ENCODE measurements at places on chromosomes 4 and X. TPM values are rescaled to one million over a fixed set of nuclear protein-coding genes. Genes with fewer than 3 reads are reported as not detected.

GRCh38 chr4:144778364-144778763 is 132.4 kb downstream of the HHIP start:
- no peak for DNase-seq

DNA sequence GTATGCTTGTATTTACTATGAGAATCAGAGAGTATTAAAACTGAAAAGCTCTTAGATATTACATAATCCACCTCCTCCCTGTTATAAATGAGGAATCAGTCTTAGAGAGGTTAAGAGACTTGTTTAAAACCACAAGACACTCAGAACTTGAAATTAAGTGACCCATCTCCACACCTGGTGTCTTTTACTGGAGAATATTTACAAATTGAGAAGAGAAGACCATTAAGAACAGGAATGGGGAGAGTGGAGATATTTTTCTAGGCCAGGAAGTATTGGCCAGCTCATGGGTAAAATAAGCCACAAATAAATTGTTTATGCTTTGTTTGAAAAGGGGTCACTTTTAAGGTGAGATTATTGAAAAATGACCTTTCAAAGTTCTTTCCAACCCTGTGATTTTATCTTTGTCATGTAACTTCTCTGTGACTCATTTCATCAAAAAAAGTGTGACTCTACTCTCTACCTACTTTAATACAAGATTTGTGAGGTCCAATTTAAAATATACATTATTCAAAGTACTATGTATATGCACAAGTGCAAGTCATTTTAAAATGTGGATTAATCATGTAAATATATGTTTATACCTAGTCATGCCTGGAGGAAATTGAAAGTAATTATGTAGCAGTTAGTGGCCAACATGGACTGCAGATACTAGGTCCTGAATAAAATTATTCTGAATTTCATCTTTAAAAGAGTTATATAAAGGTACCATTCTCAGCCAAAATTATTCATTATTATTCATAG is 15.9 kb upstream of the COX7B2 start:
- no peak for DNase-seq

DNA sequence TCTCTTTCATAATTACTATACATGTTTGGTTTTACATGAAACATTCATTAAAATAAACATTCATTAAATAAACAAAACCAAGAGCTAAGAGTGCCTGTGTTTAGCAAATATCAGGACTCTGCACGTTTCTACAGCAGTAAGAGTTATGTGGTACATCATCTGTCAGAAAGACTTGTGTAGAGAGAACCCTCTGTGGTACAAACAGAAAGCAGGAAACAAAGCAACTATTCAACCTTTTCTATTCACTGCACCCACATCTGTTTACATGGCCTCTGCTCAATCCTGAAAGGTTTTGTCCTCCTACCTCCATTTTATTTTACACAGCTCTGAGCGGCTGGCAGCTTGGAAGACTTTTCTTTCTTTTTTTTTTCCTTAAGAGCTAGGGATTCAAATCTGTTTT is 90.7 kb upstream of the PCDH18 start:
- DNase-seq: no peak

DNA sequence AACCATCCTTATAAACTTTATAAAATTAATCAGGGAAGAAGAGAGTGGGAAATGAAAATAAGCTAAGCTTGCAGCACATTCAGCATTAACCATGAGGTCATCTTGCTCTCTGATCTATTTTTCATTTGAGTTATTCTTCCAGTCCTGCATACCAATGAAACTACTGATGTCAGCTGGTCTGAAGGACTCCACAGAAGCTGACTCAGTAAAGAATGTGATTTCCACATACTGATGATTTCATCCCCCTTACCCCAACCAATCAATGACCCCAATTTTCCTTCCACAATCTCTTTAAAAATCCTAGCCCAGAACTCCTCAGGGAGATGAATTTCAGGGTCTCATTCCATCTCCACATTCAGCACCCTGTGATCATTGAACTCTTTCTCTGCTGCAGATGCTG is 18.8 kb upstream of the DSPP start:
- no peak for DNase-seq

DNA sequence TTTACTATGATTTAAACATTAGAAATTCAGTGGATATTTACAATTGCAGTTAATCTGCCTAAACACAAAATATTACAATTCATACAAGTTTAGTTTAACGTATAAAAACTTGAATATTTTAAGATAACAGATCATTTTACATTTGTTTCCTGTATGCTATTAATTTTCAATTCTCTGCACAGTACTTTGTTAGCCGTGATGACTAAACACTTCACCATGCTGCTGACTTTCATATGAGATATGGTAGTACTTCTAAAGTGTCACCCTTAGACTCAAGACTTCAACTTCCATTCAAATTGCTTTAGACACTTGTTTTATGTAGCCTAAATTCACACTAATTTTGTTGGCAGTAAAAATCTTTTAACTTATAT is 1646.4 kb upstream of the ADGRL3 start:
- DNase-seq: no peak

GRCh38 chr4:8157496-8157895 is 1.1 kb downstream of the ABLIM2 start:
- DNase-seq: no peak

- DNase-seq: no peak
Measured at GRCh38 chrX:44785652-44786051, 58.2 kb upstream of the DUSP21 start.

DNA sequence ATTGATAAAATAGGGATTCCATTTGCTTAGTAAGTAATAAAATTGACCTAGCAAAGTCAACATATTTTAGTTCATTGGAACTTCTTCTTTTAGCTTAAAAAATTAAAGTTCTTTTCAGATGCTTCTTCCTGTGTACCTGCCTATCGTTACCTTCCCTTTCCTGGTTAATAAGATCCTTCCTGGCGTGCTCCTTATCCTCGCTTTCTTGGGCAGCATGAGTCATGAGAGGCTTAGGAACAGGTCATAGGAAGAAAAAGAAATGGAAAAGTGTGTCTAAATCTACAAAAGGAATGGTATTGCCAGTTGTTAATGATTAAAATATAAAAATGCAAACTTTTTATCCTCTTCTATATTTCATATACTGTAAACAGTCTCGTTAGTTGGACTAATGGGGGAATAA is 170.3 kb downstream of the DCTD start:
- no peak for DNase-seq

GRCh38 chr4:183335369-183335940 is 13.2 kb upstream of the CLDN24 start:
- DNase-seq: no peak

- no peak for DNase-seq
Measured at GRCh38 chr4:163330916-163331628, 1.3 kb downstream of the NPY1R start.

DNA sequence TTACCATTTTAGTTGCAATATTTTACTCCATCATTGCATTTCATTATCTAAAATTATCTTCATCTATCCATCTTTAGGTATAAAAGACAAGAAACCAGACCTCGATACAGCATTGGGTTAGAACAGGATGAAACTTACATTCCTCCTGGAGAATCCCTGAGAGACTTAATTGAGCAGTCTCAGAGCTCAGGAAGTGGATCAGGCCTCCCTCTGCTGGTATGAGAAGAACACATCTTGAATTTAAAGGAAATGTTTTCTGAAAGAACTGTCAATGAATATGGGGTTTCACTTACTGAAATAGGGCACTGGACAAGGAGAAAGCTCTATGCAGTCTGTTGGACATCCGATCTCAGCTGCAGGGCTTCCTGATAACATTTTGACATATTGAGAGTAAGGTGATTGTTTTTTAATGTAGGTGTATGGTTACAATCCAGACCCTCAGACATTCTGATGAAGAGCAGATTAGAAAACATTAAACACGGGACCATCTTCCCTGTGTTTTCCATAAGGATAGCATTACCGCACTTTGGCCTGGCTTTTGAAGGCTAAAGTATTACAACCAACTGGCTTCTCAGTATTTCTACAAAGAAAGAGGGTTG is 367.2 kb downstream of the BMPR1B start:
- DNase-seq: peak; percentile 32

- DNase-seq: no peak
Measured at GRCh38 chr4:23348789-23349498, 540.9 kb downstream of the PPARGC1A start.

DNA sequence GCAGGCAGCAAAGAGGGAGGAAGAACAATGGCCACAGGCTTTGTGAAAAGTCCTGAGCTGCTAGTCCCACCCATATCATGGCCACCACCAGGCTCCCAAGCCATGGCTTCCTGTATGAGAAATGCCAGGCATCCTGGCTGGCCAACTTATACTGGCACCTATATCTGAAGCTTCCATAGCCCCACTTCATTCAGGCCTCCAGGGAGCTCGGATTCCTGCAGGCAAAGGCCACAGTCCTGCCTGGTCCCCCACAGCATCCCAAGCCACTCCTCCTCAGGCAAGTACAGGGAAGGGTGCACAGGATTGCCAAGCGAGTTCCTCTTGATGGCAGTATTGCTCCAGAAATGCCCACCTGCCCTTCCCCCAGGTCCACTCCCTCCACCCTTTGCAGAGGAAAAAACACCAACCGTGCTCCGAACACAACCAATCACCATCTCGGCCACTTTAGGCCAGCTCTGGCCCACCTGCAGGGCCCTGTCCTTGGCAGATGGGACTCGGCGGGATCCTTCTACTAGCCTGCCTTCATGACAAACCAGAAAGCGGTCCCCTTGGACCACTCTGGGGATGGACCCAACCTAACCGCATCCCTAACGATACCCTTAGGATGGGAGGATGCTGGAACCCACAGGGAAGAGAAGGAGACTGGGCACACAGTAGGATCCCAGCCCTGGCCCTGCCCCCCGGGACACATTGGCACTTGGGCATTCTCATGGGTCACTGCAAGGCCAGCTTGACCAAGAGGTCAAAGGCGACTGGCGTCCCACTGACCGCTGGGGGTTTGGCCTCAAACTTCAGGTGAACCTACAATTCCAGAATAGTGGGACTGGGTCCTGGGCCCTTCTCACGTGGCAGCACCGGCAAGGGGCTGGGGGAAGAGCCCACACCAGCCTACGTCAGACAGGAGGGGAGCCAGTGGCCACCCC is 220.4 kb upstream of the AGTR2 start:
- DNase-seq: no peak

GRCh38 chr4:74527049-74527448 is 82.1 kb downstream of the AREG start:
- no peak for DNase-seq

DNA sequence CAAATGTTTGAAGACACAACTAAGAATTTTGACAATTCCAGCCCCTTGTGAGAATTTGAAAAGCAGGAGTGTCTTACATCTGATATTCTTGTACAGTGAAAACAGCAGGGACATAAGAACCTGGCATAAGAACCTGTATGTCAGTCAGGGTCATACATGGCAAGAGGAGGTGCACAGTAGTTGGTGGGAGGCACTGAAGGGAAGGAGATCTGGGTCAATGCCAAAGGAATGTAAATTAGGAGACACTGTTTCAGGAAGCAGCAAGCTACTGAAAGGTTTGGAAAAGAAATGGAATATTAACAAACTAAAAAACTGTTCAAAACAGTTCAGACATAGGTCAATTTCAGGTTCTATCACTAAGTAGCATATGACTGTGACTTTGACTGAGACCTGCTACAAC is 25.0 kb upstream of the SPP1 start:
- no peak for DNase-seq

DNA sequence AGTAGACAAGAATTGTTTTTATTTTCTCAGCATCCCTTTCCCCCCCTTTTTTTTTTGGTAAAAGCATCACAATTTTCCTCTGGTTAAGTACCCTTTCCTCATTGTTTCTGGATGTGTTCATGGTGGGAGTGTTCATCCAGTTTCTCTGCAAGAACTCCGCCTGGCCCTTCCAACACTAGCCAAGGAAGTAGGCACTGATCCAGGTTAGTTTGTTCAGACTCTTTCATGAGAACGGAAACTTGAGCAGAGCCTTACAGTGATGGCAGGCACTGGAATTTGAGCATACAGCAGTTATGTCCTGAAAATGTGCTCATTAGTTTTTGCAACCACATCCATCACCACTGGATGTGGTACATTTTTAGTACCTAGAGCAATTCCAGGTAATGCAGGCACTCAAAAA is 336.1 kb upstream of the BOD1L1 start:
- no peak for DNase-seq

DNA sequence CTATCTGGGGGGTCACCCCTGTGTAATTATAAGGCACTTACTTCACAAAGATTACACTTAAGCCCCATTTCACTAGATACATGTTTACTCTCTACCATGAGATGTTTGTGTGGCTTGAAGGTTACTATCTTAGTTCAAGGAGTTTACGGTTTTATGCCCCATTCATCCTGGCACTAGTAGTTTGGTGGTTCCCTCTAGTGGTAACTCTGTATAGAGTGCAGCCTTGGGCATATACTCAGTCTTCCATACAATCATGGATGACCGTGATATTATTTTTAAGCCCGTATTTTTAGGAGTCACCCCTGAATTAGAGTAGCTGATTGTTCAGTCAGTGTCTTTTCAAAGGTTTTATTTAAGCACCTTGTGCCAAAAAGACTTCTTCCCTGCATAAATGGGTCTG is 109.9 kb upstream of the FAM47C start:
- DNase-seq: no peak

- no peak for DNase-seq
Measured at GRCh38 chrX:101488796-101489195, 3.5 kb downstream of the ARMCX4 start.

DNA sequence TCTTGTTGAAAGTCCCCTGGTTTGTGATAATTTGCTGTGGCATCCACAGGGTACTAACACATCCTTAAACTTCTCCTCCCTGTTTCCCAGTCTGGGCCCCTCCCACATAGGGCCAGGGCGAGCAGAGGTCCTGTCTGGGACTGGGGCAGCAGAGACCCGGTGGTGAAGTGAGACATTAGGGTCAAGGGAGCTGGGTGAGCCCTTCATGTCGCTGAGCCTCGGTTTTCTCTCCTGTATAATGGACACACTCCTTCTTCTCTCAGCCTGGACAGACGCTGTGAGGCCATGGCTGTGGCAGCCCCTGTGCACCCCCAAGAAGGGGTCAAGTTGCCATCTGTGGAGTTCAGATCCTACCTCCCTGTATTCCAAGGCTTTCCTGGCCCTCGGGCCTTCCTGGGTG is 33.0 kb upstream of the HMX1 start:
- no peak for DNase-seq

- no peak for DNase-seq
Measured at GRCh38 chrX:69216446-69216845, 51.2 kb upstream of the PJA1 start.

DNA sequence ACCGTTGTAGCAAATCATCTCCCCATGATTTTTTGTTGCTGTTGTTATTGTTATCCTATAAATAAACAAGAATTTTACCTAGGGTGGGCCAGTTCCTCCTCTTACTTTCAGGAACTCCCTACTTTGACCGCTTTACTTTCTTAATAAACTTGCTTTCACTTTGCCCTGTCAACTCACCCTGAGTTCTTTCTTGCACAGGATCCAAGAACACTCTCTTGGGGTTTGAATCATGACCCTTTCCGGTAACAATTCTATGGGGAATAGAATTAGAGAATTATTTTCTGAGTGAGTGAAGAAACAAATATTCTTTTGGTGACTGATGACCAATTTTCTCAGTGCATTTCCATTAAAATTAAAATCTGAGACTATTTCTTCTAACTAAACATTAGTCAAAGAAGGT is 584.0 kb upstream of the TENM3 start:
- DNase-seq: no peak

ZRSR2 gene
- polyA plus RNA-seq: 15.7 TPM

PABPC1L2A gene
- not detected for polyA plus RNA-seq

GPR173 gene
- 13.1 TPM for polyA plus RNA-seq

GRXCR1 gene
- polyA plus RNA-seq: not detected

TMEM271 gene
- not detected for polyA plus RNA-seq

HHIP gene
- 2.3 TPM for polyA plus RNA-seq

IBSP gene
- not detected for polyA plus RNA-seq

ADH7 gene
- not detected for polyA plus RNA-seq

FAAH2 gene
- 11.7 TPM for polyA plus RNA-seq

Measured in right renal cortex interstitium (tissue), 3 donors.